ENCODE measurements at places on chromosomes 6 and 20.

- no peak for DNase-seq
Measured at GRCh38 chr6:89416796-89417195, 4.7 kb upstream of the RRAGD start.

- DNase-seq, result no peak
Measured at GRCh38 chr20:25193843-25194242, 1.7 kb upstream of the ENTPD6 start.

- no peak for DNase-seq
Measured at GRCh38 chr20:15609921-15610320, 963.3 kb downstream of the KIF16B start.

DNA sequence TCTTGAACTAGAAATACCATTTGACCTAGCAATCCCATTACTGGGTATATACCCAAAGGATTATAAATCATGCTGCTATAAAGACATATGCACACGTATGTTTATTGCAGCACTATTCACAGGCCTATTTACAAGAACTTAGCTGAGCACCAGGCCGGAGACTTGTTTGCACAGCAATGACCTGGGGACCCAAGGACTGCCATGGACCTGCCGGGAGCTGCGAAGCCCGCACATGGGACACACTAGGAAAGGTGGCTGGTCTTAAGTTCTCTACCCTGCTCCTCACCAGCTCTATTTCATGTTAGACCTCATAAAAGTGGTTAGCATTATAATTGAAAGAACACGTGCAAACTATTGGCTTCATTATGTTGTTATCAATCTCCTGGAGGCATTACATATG, 70.4 kb upstream of the CST7 start:
- no peak for DNase-seq

- no peak for DNase-seq
Measured at GRCh38 chr6:12422848-12423247, 132.7 kb downstream of the EDN1 start.

Data from neuronal stem cell (in vitro differentiated cells).